ENCODE measurements at places on chromosomes 4 and X.

- DNase-seq = no peak
Observed at GRCh38 chrX:106263817-106264216, 95.7 kb downstream of the PWWP3B start.

GRCh38 chr4:137389911-137390520 is 142.3 kb downstream of the PCDH18 start:
- no peak for DNase-seq

DNA sequence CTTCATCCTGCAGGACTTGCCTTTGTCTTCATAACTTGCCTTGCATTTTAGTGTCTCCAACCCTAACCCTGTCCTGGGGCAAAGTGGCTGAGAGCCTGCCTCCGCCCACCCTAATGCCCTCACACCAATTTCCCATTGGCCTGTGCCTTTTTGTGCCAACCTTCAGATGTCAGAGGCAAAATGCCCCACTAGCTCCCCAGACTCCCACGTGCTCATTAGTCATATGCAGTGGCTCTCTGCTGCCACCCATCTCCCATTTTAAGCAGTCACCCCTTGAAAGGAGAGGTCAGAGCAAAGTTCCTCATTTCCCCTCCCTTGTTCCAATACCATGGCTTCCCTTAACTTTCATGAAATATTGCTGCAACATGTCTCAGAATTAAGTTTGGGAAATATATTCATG is 74.8 kb upstream of the PASD1 start:
- DNase-seq = peak; percentile 13

DNA sequence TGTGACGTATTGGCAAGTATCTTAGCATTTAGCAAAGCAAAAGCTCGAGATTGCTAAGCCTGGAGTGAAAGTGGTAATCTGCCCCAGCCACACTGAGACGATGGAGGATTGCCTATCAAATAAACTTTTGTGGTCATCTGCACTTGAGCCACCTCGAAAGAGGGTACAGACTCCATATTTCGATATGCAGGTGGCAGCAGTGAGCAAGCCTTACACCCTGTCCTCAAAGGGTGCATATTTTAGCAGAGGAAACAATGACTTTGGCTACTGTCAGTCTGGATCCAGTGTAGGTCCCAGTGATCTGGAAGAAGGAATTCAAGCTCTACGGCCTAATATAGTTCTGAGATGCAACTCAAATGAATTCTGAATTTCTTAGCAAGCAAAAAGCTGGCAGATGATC is 153.9 kb downstream of the ATG4A start:
- no peak for DNase-seq

DNA sequence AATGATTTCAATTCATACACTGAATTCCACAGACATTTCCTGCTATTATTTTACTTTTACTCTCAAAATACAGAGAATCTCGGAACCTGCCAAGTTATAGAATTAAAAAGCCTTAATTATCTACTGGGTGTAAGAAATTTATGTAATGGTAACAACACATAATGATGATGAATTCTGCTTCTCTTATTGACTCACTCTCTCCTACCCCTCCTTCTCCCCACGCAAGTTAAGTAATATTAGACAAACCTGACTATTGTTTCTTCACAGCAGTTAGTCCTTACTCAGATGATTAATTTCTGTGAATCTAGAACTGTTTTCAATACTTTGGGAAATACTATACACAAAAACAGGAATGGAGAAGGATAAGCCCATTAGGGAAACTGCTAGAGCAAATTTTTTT is 762.0 kb downstream of the CCSER1 start:
- no peak for DNase-seq

GRCh38 chr4:63492515-63492914 is 916.7 kb downstream of the TECRL start:
- no peak for DNase-seq

GRCh38 chr4:4408576-4409335 is 21.9 kb downstream of the NSG1 start:
- DNase-seq = no peak

- no peak for DNase-seq
Observed at GRCh38 chr4:89681219-89681618, 155.7 kb downstream of the SNCA start.

DNA sequence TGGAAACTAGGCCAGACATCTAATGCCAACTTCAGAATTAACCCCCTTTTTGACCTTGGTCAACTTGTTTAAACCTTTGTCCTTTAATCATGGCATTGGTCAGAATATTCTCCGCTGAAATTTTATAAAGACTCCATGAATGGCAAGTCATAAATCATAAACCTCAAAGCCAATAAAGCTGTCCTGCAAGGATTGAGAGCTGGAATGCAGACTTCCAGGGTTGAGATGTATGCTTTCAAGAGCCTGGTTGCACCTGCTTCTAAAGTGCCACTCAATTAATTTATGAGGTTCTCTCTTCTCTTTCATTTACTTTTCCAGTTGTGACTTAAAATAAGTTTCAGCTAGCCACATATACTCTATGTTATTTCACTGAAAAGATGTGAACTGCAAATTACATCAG is 136.2 kb upstream of the HCCS start:
- DNase-seq = no peak

GRCh38 chr4:42954963-42955669 is 62.6 kb downstream of the GRXCR1 start:
- no peak for DNase-seq

GRCh38 chr4:155426953-155427352 is 50.2 kb upstream of the MAP9 start:
- DNase-seq = no peak

DNA sequence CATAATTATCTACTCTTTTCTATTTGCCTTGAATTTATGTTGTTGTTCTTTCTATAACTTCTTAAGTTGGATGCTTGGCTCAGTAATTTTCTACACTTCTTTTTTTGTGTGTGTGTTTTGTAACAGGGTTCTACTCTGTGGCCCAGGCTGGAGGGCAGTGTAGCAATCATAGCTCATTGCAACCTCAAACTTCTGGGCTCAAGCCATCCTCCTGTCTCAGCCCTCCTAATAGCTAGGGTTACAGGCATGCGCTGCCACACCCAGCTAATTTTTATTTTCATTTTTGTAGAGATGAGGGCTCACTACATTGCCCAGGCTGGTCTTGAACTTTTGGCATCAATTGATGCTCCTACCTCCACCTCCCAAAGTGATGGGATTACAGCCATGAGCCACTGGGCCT is 20.7 kb upstream of the UCHL1 start:
- no peak for DNase-seq

GRCh38 chr4:94495408-94495807 is 43.7 kb downstream of the PDLIM5 start:
- no peak for DNase-seq

DNA sequence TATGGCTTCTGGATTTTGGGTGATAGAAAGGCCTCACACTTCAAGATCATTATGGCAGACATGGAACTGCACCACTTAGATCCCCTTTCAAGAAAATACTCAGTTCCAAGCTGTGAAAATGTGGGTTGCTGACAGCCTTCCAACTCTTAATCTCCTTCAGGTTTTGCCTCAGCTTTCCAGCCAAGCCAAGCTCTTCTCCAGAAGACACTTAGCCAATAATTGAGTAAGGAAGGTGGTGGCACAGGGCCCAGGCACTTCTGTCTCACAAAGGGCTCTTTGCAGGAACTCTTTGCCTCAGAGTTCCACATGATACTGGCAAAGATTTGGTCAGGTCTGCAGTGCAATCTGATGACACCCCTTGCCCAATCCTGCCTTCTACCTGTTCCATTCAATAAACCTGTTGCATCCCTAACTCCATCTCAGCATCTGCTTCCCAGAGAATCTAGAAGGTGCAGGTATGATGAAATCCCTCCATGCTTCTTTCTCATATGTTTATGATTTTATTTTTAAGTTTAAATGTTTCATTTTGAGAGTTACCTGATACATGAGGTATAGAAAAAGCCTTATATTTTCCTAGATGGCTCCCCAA is 30.6 kb downstream of the ANXA5 start:
- no peak for DNase-seq

GRCh38 chr4:76729460-76729859 is 168.5 kb downstream of the SOWAHB start:
- no peak for DNase-seq

GRCh38 chr4:85527815-85528214 is 52.9 kb downstream of the ARHGAP24 start:
- no peak for DNase-seq

DNA sequence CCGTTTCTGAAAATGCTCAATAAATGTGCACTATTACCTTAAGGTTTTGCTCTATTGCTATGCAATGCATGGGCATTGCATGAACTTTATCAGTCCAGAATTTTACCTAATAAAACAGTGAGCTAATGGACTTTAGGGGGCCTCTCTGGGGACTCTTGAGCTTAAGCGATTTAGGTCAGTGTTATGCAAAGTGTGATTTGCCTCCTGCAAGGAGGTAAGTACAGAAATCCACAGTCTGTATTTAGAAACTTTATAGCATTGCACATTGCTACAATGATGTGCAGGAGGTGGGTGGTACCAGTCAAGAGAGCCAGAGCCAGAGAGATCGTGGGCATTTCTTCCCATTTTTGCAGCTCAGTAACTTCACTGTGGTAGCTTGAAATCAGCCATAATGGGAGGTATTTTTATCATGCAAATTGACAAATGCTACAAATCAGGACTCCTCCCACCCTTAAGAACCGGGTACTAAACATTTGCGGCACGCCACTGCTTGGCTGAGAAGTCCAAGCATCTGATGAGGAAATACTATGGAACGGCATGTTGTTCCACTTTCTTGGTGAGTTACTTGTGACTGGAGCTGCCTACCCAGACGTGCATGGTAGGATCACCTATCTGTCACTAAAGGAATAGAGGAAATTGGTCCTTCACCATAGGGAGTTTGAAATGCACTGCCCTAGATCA is 174.6 kb upstream of the PGRMC2 start:
- DNase-seq = no peak

- DNase-seq = no peak
Observed at GRCh38 chr4:8384397-8385060, 56.0 kb downstream of the ACOX3 start.

GRCh38 chr4:102715057-102715456 is 45.7 kb downstream of the MANBA start:
- DNase-seq = no peak

DNA sequence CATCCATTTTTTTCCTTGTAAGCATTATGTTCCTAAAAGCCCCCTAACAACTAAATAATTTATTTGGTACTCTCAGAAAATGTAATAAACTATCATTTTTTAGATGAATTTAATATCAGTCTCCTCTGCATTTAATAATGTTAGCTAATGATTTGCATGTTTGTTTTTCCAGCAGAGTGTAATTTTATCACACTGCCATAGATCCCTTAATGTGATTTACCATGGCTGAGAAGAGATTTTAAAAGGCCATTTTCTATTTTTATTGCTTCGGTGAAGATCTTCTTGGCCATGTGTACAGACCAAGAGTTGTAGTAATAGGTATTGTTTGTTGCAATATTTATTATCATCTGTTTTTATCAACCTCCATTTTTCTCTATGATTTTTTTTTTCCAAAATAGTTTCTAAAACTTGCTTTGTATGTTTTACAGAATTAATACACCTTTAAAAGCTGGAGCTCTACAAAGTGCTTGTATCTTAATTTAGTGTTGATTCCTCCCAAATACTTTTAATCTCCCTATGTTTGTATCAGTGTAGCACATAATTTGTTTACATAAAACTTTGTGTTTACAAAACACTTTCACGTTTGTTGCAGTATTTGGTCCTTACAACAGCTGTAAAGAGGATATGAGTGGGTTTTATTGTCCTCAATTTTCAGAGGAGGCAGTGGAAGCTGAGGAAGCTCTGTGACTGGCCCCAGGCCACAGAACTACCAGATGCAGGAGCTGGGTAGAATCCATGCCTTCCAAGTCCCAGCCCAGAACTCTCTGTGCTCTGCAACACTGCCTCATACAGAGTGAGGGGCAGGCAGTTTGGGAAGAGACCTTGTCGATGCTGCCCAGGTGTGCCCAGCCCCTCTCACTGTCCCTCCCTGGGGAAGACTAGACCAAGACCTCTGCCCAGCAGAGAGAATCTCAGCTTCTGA is 58.1 kb downstream of the FAM114A1 start:
- DNase-seq = no peak

DNA sequence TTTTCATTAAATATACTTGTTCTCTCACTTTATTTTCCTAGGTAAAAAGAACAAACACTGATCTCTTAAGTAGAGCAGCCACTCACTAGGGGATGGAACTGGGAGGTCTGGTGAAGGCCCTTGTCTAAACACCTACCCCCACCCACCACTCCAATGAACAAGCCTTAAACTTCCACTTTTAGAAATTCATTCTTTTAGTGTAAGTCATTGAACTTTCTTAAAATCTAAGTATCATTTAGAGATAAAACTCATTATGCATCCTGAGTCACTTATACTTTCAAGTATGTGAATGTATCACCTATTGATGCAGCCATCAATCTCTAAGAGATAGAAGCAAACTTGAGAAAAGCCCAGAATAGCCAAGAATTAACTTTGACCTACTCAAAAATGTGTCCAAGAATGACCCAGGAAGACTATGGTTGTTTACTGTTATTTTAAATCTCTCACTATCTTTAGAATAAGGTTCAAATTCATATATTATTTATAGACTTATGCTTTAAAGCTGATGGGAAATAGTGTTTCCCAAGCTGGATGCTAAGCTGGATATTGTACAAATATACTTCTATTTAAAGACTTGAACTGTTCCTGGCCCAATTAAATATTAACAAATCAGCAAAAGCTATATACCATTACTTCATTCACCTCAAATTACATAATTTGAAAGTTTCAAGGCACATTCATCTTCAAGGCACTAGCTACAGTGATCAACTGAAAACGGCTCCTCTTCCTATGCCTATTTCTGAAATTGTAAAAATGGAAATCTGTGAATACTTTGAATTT is 49.5 kb downstream of the CAMK2D start:
- DNase-seq = no peak

DNA sequence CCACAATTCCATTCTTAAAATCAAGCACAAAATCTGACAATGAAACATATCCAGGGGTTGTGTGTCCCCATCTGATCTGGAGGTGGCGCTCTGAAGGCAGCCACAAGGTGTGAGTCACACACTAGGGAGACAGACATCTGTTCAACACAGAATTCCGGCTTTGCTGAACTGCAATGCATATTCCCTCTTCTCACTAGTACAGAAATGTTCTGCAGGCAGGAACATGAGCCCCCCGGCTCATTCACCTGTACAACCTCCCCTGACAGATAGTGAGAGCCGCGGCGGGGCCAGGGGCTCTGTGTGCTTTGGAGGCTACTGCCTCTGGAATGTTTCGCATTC is 41.9 kb downstream of the WDR1 start:
- DNase-seq = peak; percentile 34

DNA sequence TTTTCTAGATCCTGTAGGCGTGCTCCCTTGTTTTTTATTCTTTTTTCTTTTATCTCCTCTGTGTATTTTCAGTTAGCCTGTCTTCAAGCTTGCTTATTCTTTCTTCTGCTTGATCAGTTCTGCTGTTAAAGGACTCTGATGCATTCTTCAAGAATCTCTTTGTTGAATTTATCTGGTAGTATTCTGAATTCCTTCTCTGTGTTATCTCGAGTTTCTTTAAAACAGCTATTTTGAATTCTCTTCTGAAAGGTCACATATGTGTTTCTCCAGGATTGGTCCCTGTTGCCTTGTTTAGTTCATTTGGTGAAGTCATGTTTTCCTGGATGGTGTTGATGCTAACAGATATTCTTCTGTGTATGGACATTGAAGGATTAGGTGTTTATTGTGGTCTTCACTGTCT is 15.3 kb downstream of the RAB33B start:
- DNase-seq = no peak

- DNase-seq = no peak
Observed at GRCh38 chrX:133639726-133640125, 224.4 kb upstream of the GPC4 start.

GRCh38 chrX:71992711-71993110 is 82.1 kb downstream of the NHSL2 start:
- DNase-seq = peak; percentile 48
